PC-3 (cell line): ENCODE measurements at places on chromosomes 5 and 9. TPM values are rescaled to one million over a fixed set of nuclear protein-coding genes. Genes with fewer than 3 reads are reported as not detected.

Gene SLCO6A1
- total RNA-seq: not detected in 2 replicates

- DNase-seq: peak; percentile 54
Measured at GRCh38 chr9:79776581-79776980, 204.8 kb downstream of the TLE4 start.

DNA sequence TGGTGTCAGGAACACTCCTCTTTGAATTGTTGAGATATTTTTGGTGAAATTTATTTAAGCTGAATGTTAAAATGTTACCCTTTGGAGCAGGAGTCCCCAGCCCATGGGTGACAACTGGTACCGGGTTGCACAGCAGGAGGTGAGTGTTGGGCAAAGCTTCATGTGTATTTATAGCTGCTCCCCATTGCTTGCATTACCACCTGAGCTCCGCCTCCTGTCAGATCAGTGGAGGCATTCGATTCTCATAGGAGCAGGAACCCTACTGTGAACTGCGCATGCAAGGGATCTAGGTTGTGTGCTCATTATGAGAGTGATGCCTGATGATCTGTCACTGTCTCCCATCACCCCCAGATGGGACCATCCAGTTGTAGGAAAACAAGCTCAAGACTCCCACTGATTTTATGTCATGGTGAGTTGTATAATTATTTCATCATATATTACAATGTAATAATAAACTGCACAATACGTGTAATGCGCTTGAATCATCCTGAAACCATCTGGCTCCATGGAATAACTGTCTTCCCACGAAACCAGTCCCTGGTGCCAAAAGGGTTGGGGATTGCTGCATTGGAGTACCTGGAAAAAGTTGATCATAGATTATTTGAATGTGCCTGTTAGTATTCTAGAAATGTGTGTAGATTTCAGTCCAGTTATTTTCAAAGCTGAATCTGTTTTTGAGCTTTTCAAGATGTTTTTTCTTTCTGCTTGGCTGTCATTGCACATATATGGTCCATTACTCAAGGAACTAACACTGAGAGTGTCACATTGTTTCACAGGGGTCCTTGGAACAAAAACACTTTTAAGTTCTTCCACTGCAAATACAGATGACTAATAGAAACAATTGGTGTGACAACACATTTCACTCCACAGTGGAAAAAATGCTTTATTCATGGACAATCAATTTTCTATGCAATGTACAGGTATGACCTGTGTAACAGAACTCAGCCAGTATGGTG lies 104.6 kb upstream of the TNFAIP8 start:
- no peak for DNase-seq

GRCh38 chr5:82512025-82512424 lies 233.9 kb upstream of the RPS23 start:
- no peak for DNase-seq

- no peak for DNase-seq
Measured at GRCh38 chr5:160092514-160092913, 26.7 kb downstream of the PWWP2A start.

- no peak for DNase-seq
Measured at GRCh38 chr5:53913941-53914340, 353.5 kb downstream of the NDUFS4 start.

- peak; percentile 63 for DNase-seq
Measured at GRCh38 chr5:136249678-136250266, 56.8 kb upstream of the SMIM32 start.

DNA sequence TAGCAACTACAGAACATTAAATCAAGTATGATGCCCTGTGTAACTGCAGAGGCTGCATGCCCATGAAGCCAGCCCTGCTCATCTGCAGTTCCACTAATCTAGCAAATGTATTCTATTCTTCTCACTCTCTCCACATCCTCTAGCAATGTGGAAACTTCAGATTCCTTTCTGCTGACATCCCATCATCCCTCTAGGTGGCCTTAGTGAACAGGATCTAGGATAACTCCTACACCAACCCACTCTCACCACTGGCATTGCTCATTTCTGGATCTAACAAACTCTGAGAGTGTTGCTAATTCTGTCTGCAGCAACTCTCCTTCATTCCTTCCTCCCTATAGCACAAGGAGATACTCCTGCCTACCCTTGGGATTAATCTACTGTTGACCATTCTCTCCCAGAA lies 80.8 kb downstream of the FAM81B start:
- peak; percentile 12 for DNase-seq
